ENCODE measurements at places on chromosomes 2 and 18. TPM values are rescaled to one million over a fixed set of nuclear protein-coding genes. Genes with fewer than 3 reads are reported as not detected.

NGEF gene
- 0.35 TPM for total RNA-seq

PMAIP1 gene
- 0.87 TPM for total RNA-seq

MYL12B gene
- total RNA-seq, result 291 TPM

GALNT1 gene
- 79.0 TPM for total RNA-seq

SLC11A1 gene
- 122 TPM for total RNA-seq

ZNF396 gene
- 1.7 TPM for total RNA-seq

MAIP1 gene
- total RNA-seq, result 19.3 TPM

SCG2 gene
- total RNA-seq, result 0.19 TPM

KIF3C gene
- total RNA-seq, result 7.4 TPM

RGPD8 gene
- 21.6 TPM for total RNA-seq

PLGLB1 gene
- total RNA-seq, result not detected

LBX2 gene
- total RNA-seq, result 2.6 TPM

GRCh38 chr2:182080493-182080892 lies 94.8 kb downstream of the PPP1R1C start:
- DNase-seq, result no peak

DNA sequence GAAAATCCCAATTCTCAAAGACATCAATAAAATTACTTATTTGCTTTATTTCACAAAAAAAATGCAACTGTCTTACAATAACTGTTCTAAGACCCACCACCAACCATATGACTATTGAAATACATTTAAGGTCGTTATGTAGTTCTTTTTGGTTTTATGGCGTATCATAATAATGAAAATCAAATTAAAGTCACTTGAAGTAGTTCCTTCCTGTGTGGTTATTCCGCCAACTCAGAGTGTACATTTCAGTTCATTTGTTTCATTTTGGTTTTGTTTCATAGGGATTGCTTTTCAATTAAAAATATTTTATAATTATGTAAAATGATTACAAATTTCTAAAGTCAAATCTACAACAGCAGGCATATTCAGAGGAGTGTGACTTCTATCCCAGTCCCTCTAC lies 45.9 kb upstream of the AAK1 start:
- no peak for DNase-seq

GRCh38 chr18:9750606-9751304 lies 42.7 kb downstream of the RAB31 start:
- no peak for DNase-seq

GRCh38 chr2:226184540-226184939 lies 615.1 kb downstream of the IRS1 start:
- no peak for DNase-seq

- no peak for DNase-seq
Measured at GRCh38 chr2:106288873-106289272, 94.8 kb upstream of the UXS1 start.

- no peak for DNase-seq
Measured at GRCh38 chr2:120511536-120511935, 165.6 kb downstream of the INHBB start.

GRCh38 chr2:11758647-11759046 lies 12.2 kb downstream of the LPIN1 start:
- peak; percentile 22 for DNase-seq

GRCh38 chr18:36381075-36381474 lies 83.6 kb downstream of the FHOD3 start:
- no peak for DNase-seq

DNA sequence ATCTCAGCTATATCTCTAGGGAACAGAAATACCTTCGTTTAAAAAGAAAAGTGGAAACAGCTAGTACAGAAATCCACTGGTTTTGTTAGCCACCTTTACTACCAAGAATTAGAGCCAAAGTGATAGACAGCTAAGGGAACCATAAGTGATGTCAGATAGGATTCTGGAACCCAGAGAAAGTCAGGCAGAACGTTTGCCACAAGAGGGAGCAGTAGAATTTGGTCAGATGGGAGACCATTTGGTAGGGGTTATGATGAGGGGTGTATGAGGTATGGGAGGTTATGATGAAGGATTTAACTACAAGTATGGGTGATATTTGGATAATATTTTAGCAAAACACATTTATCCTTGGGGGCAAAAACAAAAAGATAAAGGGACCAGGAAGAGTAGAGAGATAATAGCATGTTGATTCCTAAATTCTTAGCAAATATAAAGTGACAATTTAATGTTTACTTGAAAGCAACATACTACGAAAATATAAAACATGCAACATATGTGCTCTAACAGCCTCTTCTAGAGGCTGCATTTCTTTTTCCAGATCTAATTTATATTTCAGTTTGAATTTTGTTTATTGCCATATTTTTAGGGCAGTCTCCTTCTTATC lies 3.3 kb downstream of the SLC8A1 start:
- DNase-seq, result no peak

DNA sequence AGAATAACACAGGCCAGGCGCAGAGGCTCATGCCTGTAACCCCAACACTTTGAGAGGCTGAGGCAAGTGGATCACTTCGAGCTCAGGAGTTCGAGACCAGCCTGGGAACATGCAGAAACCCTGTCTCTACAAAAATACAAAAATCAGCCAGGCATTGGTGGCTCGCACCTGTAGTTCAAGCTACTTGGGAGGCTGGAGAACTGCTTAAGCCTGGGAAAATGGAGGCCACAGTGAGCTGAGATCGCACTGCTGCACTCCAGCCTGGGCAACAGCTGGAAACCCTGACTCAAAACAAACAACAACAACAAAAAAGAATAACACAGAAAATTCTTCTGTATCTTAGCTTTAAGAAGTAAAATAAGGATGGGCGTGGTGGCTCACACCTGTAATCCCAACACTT lies 440.3 kb downstream of the LRATD1 start:
- no peak for DNase-seq

GRCh38 chr18:6437937-6438818 lies 23.5 kb upstream of the L3MBTL4 start:
- DNase-seq, result no peak

- peak; percentile 77 for DNase-seq
Measured at GRCh38 chr2:240420206-240421104, 15.0 kb upstream of the GPC1 start.

DNA sequence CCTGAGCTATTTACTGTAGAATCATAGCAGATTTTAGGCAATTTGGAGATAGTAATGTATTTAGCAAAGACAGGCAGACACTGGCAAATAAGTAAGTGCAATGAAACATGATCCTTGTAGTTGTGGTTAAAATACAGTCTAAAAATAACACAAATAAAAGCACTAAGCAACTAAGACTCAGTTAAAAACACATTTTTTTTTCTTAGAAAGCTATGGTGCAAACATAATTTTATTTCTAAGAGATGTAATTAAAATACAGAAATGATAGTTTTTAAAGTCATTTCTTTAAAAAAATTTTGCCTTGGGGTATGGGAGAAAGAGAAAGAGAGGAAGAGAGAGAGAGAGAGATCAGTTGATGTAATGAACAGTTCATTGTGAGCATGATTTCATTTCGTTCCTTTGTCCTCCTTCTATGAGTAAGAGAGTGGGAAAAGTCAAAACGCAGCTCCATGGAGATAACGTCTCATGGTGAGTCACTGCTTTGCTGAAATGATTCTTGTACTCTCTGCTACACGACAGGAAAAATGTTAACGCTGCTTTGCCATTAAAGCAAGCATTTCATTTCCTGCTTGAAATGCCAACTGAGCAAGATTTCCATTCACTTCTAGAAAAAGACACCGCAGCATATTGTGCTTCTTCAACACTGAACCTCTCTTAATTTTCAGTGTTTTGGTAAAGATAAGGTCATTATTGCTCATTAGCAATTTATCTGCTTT lies 61.3 kb upstream of the PGAP1 start:
- DNase-seq, result no peak

GRCh38 chr2:64947885-64948284 lies 41.3 kb upstream of the SLC1A4 start:
- DNase-seq, result no peak

DNA sequence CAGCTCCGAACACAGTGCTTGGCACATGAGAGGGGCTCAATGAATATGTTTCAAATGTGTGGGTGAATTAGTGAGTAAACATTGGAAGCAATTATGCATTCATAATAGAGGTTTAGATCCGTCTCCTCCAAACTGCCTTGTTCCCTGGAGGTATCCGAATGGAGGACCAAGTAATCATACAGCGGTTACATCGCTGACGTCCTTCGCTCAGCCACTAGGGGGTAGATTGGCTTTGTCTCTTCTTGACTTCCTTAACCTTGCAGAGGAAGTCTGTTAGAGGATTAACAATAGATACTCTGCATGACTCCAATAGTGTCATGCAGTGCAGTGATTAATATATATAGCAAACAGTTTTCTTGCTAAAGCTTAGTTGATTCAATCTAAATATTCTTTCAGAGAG lies 517.0 kb downstream of the PTPRM start:
- no peak for DNase-seq

DNA sequence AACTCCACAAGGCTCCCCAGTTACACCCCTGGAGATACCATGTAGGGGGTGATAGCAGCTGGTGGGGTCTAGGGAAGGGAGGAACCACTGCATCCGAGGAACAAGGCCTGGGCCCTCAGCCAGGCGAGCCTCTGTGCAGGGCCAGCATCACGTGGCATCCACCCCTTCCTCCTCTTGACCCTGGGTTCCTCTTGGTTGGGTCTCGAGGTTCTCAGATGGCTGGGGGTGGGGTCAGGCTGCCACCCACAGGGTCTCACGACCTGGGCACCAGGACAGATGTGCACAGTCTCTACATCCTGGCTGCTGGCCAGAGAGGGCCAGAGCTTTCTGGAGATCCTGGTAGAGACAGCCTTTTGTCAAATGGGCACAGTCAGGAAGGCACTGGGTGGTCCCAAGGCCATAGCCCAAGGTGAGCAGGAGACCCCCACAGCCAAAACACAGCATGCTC lies 10.4 kb downstream of the HS6ST1 start:
- peak; percentile 79 for DNase-seq

DNA sequence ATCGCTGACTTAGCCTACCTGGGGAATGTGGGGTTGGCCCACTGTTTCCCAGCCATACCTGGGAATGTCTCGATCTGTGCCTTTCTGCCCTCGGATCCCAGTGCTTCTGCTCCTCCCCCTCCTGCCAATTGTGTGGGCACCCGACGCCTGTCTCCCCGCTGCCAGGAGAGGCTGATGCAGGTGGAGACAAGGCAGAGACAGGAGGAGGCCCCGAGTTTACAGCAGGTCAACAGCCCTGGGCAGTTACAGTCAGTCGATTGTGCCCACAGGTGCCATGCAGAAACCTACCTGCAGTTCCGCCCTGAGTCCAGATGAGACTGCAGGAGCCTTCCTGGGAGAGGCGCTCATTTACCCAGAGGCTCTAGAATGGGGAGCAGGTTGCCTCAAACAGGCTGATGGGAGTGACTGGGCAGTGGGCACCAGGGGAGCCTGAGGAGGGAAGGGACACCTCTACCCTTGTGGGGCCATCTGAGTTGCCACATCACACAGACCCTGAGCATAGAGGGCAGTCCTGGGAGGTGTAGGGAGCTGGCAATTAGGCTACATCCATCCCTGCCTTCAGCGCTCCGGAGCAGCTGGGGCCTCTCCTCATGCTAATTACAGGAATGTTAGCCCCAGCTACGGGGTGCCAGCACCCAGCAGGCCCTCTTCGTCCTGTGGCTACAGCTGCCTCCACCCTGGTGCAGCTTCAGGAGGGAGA lies 300.1 kb downstream of the NDUFA10 start:
- DNase-seq, result no peak

GRCh38 chr2:16719485-16719808 lies 53.8 kb upstream of the CYRIA start:
- no peak for DNase-seq

GRCh38 chr18:10122988-10123950 lies 209.5 kb downstream of the VAPA start:
- no peak for DNase-seq

GRCh38 chr18:8717011-8717770 lies 11.8 kb downstream of the MTCL1 start:
- DNase-seq, result no peak

DNA sequence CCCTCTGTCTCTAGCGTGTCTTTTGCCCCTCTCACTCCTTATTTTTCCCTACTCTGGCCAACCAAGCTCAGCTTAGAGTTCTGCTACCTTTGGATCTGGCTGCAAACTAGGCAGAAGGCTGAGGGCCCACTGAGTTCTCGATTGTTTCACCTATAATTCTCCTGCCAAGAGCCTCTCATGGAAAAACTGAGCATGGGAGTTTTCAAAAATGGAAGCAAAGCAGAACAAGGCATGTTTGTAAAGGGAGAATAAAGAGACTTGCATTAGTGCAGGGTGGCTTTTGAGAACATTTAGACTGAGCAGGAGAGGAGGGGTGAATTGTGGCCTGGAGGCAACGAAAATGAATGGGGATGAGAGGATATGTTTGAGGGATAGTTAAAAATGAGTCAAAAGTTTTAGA lies 45.9 kb downstream of the FSHR start:
- DNase-seq, result no peak

GRCh38 chr2:14451312-14451711 lies 181.2 kb upstream of the LRATD1 start:
- DNase-seq, result no peak

GRCh38 chr2:65159906-65160305 lies 30.0 kb upstream of the RAB1A start:
- DNase-seq, result no peak

DNA sequence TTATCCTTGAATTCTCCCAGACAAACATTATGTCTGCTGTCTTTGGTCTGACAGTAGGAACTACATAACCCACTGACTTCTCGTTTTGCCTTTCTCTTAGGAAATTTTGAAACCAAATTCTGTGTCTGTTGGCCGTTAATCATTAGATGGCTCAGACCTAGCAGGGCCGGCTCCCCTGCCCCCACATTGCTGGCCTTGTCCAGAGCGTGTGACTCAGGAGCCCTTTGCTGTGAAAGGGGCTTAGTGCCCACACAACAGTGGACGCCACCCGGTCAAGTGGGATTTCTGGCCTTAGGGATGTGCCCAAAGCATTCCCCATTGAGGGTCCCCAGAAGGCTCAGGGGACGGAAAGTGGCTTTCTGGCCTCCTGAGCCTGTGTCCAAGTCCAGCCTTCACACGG lies 137.5 kb downstream of the CTIF start:
- DNase-seq, result peak; percentile 89

GRCh38 chr2:120898961-120899750 lies 163.5 kb downstream of the GLI2 start:
- DNase-seq, result no peak

DNA sequence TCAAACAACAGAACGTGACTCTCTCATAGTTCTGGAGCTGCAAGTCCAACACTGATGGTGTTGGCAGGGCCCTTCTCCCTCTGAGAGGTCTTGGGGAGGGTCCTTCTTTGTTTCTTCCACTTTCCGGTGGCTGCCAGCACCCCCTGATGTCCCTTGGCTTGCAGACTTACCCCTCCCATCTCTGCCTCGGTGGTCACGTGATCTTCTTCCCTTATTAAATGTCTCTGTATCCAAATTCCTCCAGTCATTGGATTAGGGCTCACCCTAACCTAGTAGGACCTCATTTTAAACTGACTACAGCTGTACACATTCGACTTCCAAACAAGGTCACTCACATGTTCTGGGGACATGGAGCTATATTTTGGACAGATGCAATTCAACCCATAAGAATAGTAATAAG lies 780.6 kb upstream of the SALL3 start:
- no peak for DNase-seq

DNA sequence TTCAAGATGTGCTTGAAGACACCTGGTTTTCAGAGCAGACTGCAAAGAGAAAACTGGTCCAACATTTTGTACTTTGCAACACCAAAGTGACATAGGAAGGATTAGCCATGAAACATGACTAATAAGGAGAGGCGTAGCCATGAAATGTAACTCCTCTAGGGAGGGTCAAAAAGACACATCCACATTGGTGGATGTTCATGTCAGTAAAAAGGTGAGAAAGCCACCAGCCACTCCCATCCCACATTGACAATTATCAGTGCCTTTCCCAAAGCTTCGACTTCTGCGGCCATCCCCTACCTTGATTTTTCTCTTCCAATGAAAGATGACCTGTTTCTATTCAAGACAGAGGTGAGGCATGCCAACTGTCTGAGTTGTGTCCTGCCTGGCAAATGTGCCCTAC lies 223.2 kb downstream of the ALK start:
- no peak for DNase-seq

- DNase-seq, result no peak
Measured at GRCh38 chr2:157329524-157329923, 3.9 kb upstream of the ERMN start.
